Heart left ventricle (tissue), 16 donors: ENCODE measurements at places on chromosomes 1 and 21. TPM values are rescaled to one million over a fixed set of nuclear protein-coding genes. Genes with fewer than 3 reads are reported as not detected.

CFHR2 gene
- not detected for total RNA-seq

DNA sequence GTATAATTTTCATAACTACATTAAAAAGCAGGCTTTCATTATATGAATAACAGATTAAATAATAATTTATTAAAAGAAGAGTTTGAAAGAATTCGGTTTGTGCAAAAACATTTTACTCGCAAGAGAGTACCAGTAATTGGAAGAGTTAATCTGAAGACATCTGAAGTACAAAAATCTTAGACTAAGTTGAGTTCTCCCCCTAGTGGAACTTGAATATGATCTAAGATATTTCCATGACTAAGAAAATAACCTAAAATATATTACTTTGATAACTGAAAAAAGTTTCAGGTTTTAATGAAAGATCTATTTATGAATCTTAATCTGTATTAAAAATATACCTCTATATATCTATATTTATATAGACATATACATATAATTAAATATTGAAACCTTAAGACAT, 112.5 kb upstream of the GFI1 start:
- no peak for DNase-seq

GRCh38 chr1:10456048-10456447, 6.2 kb downstream of the CORT start:
- no peak for DNase-seq

DNA sequence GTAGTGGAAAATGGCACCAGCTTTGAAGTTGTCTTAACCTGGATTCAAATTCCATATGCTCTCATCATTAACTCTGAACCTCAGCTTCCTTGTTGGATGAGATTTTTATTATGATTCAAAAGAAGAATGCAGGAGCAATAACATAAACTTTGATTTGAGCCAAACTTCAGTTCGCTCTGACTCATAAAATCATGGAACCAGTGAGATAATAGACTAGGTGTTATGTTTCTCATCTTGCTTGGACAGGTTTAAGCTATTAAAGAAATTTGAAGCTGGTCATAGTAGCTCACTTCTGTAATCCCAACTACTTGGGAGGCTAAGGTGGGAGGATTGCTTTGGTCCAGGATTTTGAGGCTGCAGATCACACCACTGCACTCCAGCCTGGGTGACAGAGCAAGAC, 172.8 kb downstream of the CLEC20A start:
- no peak for DNase-seq

- no peak for DNase-seq
These were observed 10.5 kb upstream of the LRRC52 start for GRCh38 chr1:165533254-165533653.

GRCh38 chr21:16117851-16118590, 388.2 kb downstream of the USP25 start:
- DNase-seq: no peak

DNA sequence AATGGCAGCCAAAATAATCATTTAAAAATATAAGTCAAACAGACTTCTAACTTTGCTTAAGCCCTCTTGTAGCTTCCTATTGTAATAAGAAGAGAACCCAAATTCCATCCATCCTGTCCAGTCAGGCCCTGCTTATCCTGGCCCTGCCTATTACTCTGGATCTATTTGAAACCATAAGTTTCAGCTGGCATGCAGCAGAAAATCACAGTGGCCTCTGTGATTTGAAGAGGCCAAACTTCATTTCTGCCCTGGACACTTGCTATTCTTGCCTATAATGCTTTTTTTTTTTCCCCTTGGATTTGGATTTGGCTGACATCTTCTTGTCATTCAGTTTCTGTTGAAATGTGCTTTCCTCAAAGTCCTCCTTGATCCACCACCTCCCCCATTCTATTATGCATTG, 642.8 kb downstream of the USP25 start:
- DNase-seq: no peak

GRCh38 chr1:107964336-107965109, 457 bp downstream of the VAV3 start:
- no peak for DNase-seq
